ENCODE measurements at places on chromosomes 2 and 18. TPM values are rescaled to one million over a fixed set of nuclear protein-coding genes. Genes with fewer than 3 reads are reported as not detected.

DNA sequence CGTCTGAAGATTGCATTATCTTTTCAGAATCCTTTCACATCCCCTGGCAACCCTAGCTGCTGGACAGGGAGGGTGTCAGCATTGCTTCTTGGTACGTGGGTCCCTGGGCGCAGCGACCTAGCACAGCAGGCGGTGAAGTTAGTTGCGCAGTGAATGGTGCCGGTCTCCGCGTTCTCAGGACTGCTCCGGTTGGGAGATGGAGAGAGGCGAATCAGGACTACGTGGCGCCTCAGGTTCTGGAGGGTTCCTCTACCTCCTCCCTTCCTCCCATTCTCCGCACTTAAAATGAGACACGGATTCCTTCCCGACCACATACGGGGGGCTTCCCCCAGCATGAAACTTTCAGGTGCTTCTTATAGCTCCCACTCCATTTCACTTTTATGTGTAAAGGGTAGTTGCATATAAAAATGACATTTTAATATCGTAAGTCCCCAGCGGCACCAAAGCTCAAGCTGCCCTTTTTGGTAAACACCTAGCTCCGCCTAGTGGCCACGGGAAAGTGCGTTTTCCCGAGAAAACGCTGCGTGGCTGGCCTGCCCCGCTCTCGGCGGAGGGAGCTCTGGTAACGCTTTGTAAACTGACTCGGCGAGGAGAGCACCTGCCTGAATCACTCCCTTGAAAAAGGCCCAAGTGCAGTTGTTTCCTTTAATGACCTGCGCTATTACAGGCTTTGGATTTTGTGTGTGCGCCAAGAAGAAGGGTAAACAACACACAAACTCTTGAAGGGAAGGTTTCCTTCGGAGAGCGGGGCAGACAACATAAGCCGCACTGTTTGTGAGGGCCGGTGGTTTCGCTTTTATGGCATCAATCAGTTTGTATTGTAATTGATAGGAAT is 32.9 kb upstream of the INHBB start:
- peak; percentile 61 for DNase-seq

DNA sequence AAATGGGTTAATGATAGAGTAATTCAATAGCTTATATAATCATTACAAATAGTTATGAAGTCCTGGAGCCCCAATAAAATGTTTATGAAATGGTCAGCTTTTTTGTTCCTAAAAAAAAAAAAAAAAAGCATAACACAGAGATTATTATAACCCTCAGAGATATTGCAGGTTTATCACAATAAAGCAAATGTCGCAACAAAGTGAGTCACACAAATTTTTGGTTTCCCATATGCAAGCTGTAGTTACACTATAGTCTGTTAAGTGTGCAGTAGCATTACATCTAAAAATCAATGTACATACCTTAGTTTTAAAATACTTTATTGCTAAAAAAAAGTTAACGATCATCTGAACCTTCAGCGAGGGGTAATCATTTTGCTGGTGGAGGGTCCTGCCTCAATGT is 20.0 kb downstream of the WDFY1 start:
- DNase-seq, result no peak

GRCh38 chr2:14702258-14702657 is 69.7 kb downstream of the LRATD1 start:
- DNase-seq, result no peak

DNA sequence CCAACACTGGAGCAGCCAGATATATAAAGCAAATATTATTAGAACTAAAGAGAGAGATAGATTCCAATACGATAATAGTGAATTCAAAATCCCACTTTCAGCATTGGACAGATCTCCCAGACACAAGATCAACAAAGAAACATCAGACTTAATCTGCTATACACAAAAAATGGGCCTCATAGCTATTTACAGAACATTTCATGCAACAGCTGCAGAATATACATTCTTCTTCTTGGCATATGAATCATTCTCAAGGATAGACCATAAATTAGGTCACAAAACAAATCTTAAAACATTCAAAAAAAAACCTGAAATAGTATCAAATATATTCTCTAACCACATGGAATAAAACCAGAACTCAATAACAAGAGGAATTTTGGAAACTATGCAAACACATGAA is 23.8 kb upstream of the BAZ2B start:
- DNase-seq, result no peak

GRCh38 chr2:191516260-191516659 is 161.7 kb upstream of the NABP1 start:
- no peak for DNase-seq

GRCh38 chr2:239711911-239712570 is 311.2 kb upstream of the HDAC4 start:
- DNase-seq, result no peak

DNA sequence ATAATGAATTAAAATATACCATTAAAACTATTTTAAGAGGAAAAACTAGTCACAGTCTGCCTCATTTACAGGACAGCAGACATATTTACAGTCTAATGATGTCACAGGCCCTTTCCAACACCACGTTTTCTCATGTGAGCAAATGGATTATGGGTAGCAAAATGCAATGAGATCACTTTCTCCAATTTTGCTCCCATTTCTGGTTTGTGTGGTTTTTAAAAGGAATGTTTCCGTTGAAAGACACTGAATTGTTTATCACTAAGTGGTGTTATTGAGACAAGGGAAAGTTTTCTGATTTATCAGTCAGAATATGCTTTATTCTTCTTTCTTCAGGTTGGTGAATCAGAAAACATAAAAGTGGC is 11.4 kb upstream of the NR4A2 start:
- no peak for DNase-seq

GRCh38 chr2:133414486-133415209 is 153.6 kb downstream of the NCKAP5 start:
- no peak for DNase-seq

- no peak for DNase-seq
Observed at GRCh38 chr2:236824836-236825235, 255.2 kb downstream of the ACKR3 start.

DNA sequence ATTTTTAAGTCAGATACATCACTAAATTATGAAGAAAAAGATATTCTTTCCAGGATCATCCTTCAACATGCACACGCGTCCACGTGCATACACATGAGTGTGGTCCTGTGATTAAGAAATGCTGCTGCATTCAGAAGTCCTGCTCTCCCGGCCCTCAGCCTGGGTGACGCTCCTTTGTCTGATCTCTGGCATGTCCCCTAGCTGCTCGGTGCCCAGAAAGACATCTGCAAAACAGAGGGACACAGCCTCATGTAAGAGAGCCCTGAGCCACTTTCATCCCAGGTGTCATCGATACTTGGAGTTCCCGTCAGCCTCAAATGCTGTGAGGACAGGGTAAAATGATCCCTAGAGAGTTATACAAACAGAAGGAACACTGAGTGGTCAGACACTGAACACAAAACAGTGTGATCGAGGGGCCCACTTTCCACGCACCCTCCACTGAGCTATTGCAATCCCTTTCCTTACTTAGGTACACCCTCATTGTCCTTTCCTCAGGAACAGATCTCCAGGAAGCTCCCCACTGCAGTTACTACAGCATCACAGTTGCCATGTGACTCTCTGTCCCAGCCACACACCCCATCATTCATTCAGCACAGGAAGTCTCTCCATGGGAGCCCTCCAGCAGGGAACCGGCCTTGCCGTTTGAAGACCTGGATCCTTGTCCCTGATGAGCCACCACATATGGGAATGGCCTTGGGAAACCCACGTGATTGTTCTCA is 32.1 kb downstream of the CRACDL start:
- DNase-seq, result no peak

DNA sequence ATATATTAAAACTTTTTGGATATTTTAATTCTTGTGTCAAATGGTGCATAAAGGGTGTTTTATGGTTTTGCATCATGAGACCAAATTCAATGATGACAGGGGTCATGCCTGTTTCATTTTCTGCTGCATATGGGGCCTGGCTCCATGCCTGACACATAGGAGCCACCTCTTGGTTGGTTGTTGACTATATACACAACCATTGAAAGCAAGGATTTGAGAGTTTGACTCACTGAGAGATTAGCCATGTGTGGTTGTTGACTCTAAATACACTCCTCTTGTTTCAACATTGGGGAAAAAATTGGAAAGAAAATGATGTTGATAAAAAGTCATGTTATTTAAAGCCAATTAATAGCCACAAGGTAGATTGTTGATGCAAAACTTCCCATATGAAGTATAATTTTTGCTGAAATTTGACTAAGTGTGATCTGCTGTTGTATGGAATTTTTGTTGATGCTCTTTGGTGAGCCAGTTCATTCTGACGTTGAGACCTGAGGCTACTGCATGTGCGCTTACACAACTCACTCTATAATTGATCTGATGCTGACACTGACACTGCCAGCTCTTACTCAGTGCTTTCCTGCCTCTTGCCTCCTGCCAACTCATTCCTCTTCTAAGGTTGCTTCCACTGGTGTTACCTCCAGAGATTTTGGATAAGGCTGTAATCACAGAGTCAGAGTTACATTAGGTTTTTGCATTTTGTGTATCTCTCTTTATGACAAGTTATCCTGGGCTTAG is 446.2 kb upstream of the SLC14A2 start:
- DNase-seq, result no peak

DNA sequence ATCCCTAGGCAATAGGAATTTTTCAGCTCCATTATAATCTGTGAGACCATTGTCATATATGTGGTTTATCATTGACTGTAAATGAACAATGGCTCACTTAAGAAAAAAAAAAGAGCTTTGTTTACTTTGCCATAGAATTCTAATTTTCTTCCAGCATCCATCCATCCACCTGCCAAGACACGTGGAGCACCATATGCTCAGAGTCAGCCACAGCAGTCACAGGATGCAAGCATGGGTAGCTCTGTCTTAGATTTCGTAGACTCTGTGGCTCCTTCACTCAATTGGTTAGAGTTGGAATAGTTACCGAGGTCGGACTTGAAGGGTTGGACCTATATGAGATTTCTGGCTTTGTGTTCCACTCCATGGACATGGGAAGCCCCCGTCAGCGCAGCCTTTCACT is 75.6 kb downstream of the COA5 start:
- DNase-seq, result no peak

GRCh38 chr2:61414674-61415073 is 56.2 kb downstream of the USP34 start:
- DNase-seq, result no peak

GRCh38 chr2:241216211-241216761 is 27.8 kb downstream of the ANO7 start:
- DNase-seq, result no peak

- DNase-seq, result no peak
Observed at GRCh38 chr2:71498261-71498701, 44.9 kb downstream of the DYSF start.

DNA sequence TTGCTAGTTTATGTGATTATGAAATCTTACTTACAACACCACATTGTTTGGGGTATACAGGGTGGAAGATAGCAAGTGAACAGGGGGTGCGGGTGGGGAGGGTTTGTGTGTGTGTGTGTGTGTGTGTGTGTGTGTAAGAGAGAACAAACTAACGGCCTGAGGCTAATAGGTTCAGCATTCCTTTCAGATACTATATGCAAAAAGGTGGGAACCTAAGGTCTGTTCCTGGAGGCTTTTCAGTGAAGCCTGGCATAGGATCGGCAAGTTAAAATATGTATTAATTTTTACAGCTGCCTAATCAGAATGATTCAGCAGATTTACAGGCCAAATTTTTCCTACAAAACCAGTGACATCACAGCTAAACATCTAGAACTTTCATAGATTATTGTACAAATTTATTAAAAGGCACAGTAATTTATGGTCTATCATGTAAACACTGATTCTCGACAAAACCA is 7.6 kb upstream of the SPDYA start:
- no peak for DNase-seq

- DNase-seq, result no peak
Observed at GRCh38 chr2:170716851-170717598, 1.9 kb downstream of the SP5 start.

- no peak for DNase-seq
Observed at GRCh38 chr2:171794918-171795317, 99.1 kb downstream of the SLC25A12 start.

DNA sequence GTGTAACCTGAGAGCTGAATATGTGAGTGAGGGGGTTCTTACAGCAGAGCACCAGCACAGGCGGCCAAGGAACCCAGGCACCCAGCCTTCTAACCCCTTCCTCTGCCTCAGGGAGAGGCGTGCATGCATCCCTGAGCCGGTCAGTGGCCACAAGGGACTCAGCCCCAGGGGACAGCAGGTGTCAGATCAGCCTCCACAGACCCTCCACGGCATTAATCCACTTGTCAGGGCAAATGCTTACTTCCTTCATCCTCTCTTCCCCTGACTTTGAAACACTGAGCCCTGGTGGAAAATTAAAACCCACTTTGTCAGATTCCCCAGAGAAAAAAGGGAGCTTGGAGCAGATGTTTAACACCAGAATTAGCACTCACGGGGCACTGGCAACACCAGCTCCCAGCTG is 60.5 kb upstream of the SMAD2 start:
- no peak for DNase-seq

GRCh38 chr2:239897596-239898235 is 127.4 kb downstream of the NDUFA10 start:
- no peak for DNase-seq

DNA sequence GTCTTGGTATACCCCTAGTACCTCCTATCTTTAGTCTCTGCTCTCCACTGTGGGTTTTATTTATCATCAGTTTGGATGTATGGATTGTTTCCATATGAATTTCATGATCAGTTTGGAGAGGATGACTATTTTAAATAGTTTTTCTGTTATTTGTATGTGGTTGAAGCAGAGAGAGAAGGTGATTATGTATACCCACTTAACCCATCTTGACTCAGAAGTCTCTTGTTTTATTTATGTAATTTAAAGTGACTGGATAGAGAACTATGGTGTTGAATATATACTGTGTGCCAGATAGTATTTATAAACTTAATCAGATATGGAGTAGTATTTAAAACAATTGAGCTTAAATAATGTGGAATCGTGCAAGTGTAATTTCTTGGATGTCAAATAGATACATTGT is 39.9 kb downstream of the SMAD4 start:
- DNase-seq, result no peak

DNA sequence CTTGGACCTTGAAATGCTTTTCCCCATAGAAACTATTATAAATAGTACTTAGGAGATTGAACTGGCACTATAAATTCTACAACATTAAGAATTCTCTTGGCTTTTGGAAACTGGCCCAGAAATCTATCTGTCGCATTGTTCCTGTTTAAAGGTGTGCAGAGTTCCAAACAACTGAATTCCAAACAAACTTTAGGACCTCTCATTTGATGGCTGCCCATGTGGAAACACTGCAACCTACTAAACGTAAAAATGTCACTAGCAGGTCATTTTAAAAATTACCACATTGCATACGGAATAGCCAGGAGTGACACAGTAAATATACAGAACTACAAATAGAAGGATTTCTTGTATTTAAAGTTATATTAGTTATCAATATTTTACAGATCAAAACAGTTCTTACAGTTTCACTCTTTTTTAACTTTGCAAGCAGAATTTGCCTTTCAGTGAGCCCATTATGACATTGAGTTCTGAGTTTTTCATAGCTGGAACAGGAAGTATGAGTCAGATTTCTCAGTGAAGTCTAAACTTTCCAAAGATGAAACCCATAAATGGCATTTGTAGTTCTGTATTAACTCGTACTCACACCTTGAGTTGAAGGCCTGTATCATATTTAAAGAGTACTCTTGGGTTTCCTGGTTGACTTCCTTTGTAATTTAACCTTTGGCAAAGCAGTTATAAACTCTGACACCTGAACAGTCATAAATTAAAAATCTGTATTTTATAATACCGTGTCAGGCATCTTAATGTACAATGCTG is 142.3 kb upstream of the BOD1L2 start:
- no peak for DNase-seq

The ASXL2 gene
- 17.2 TPM for total RNA-seq

The PIAS2 gene
- total RNA-seq, result 32.0 TPM

The ESPNL gene
- total RNA-seq, result not detected

The CFAP221 gene
- total RNA-seq, result not detected

The SOX11 gene
- not detected for total RNA-seq

The IL36B gene
- not detected for total RNA-seq

The CHST10 gene
- 1.5 TPM for total RNA-seq

The RAB27B gene
- total RNA-seq, result 2.5 TPM

All from CD4-positive, alpha-beta T cell (primary cell).